Suprapubic skin (tissue), 4 donors: ENCODE measurements at places on chromosomes 2 and 18. TPM values are rescaled to one million over a fixed set of nuclear protein-coding genes. Genes with fewer than 3 reads are reported as not detected.
A peak's percentile ranks its signal among the peaks of the same experiment; 100 is the strongest.

Gene C2orf81
- total RNA-seq = 1.4 TPM

Gene ONECUT2
- not detected for total RNA-seq

Gene VIT
- total RNA-seq = 9.8 TPM

GRCh38 chr2:12168791-12169388, 422.5 kb downstream of the LPIN1 start:
- no peak for DNase-seq

Gene GALR1
- not detected for total RNA-seq

DNA sequence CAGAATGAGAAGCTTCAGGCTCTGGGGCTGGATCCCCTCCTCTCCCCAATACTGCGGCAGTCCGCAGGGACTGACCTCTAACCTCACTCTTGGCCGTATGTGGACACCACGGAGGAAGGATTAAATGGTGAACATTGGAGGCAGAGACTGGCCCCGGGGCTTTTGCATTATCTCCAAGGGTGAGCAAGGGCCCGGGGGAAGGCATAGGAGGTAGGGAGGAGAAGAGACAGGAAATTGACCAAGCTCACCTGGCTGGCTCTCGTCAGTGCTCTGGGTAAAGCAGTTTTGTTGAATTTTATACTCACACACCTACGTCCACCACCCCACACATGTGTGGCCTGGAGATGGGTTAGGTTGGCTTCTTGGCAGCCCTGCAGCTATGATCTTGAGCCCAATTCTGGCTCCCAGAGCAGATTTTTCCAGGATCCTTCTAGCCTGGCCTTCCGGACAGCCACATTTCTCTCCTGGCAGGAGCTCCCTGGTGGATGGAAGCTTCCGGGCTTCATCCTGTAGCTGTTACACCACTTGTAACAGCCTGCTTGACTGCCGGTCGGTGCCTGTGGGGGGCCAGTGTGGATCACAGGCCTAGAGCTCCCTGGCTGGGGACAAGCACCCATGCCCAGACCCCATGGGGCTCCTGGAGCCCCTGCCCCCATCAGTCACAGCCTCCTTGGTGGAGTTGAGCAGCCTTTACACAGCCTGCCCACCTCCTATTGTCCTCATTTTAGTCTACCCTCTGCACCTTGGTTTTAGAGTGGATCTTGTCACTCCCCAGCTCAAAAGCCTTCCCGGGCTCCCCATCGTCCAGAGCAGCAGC, 7.6 kb downstream of the ITM2C start:
- peak; percentile 67 for DNase-seq

DNA sequence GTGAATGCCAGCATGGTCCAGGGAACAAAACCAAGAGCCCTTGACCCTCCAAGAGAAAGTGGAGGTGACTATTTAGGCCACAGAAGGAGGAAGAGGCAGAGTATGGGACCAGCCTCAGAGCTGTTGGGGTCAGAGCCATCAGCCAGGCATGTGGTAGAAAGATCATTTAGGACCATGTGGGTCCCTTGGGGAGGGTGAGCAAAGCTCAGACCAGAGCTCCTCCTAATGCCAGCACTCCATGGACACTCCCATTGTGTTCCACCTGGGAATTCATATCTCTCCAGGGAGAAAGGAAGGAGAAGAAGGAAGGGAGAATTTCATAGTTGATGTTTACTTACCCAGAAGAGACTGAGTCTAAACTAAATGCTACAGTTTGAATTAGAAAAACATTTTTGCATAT, 73.2 kb downstream of the CYBRD1 start:
- no peak for DNase-seq

Gene AFF3
- 3.9 TPM for total RNA-seq

- DNase-seq = no peak
Measured at GRCh38 chr18:356778-357177, 88.9 kb upstream of the THOC1 start.

GRCh38 chr2:167293172-167293781, 405.0 kb downstream of the XIRP2 start:
- DNase-seq = peak; percentile 61
